ENCODE measurements at places on chromosomes 2 and 18.

DNA sequence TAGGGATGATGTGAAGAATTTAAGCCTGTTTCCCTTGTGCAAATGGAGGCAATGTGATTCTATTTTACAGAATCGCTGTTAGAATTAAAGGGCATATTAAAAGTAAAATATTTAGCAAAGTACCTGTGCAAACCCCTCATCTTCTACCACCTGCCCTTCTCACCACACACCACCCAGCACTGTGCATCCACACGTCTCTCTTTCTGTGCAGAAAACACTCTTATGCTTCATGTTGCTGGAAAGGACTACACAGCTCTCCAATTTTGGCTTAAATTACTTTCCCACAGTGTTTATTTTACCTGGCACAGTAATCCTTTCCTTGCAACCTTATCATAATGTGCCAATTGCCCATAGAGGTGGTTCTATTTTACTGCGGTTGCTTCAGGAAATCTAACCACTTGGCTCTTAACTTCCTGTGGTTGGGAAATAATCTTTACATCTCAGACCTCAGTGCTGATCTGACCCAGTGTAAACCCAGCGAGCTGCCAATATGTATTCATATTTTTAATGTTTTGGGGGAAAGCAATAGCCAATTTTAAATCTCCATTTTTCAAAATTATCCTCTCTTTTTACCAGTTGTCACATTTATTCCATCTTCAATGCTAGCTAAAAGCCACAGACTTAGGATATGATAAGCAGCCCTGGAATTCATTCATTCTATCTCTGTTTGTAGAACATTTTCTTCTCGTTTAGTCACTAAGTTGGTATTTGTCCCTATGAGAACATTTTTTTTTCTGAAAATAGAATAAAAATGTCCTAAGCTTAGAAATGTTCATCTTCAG lies 250.9 kb downstream of the DSEL start:
- no peak for DNase-seq

DNA sequence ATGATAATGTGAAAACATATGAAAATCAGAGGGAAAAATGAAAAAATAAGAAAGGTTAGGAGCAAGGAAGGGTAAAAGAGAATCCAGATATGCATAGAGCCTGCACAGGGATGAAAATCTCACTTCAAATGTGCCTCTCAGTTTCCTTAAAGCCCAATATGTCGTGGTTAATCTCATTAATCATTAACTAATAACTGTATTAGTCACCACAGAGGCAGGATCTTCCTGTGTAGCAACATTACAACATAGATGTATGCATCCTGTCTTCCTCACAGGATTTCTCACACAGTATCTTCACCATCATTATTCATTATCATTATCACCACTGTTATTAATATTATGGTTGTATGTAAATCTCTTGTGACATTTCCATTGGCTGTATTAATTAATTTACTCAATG lies 361.2 kb upstream of the SOX11 start:
- DNase-seq, result no peak

DNA sequence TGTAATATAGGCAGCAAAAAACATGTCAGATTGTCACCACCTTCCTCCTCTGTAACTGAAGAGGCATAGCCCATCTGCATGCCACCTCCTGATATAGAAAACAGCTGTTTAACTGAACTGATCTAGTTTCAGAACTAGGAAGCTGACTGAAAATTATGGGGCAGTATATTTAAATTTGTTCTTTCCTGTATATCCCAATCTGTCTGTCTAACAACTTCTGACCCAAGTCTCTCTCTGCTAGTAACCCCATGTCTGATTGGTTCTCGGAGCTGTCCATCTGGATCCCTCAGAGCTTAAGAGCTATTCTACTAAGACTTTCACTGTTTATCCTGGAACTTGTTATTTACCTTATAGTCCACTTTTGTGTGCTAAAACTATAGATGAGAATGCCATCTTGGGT lies 68.2 kb upstream of the SLC35G4 start:
- no peak for DNase-seq

GRCh38 chr18:73688851-73689711 lies 458.6 kb downstream of the FBXO15 start:
- no peak for DNase-seq

GRCh38 chr2:120436885-120437603 lies 91.1 kb downstream of the INHBB start:
- DNase-seq, result peak; percentile 4

DNA sequence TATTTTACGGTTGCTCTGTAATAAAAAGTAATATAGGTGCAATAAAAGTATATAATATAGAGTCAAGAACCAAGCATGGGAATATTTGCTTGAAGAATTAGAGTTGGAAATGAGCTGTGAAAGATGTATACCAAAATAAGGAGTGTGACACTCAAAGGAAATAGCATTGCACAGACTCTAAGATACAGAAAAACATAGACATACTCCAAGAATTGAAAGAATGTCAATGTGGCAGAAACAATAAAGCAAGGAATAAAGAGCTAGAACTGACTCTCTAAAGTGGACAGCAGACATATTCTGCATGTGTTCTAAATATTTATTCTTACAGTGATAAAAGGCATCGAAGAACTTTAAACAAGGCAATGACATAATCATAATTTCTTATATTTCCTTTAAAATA lies 561.1 kb upstream of the SETBP1 start:
- DNase-seq, result no peak

GRCh38 chr18:57251747-57252146 lies 100.6 kb upstream of the ST8SIA3 start:
- no peak for DNase-seq

GRCh38 chr2:220163486-220163885 lies 536.1 kb downstream of the SLC4A3 start:
- no peak for DNase-seq

DNA sequence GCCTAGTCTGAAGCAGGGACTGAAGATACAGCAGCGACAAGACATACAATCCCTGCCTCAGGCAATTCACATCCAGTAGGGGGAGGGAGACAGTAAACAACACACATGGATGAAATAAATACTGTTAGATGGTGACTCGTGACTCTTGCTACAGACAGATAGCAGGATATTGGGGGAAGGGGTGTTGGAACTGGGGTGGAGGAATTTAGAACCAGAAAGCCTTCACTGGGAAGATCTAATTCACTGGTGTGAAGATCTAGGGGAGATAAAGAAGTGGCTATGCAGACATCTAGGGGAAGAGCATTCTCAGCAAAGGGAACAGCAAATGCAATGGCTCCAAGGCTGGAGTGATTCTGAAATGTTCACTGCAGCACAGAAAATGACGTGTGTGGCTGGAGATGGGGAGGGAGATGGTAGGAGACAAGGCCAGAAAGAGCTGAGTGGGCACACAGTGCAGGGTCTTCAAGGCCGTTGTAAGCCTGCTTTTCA lies 52.6 kb upstream of the TMEM163 start:
- no peak for DNase-seq

- no peak for DNase-seq
Observed at GRCh38 chr2:42863320-42863719, 70.9 kb upstream of the HAAO start.

DNA sequence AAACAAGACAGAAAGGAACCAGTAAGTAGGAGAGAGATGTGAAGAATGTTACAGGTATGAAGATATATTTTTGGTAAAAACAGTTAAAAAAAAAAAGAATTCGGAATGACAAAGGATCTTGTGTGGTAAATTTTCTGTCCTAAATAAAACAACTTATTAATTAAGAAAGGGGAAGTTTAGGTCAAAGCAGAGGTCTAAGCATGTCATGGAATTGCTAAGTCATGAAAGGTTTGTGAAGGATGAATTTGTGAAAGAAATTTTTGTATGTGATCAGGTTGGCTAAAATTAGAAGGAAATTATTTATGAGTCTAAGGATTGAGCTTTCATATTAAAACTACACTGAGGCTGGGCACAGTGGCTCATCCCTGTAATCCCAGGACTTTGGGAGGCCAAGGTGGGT lies 11.1 kb upstream of the ALPG start:
- no peak for DNase-seq

DNA sequence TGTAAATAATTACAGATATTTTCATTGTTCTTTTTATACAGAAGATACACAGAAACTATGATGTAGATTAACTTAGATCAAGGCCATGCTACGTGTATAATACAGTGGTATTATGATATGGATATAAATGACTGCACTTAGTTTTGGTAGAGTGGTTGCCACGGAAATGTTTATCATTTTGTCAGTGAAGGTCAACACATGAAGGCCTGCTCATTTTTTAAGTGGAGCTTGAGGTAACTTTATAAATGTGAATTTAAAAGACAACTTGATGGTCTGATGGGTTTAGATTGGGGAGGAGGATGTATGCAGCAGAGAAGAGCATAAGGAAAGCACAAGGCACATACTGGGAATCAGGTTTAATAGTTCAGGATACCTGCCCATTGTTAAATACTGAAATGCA lies 14.4 kb upstream of the BBS5 start:
- DNase-seq, result no peak

GRCh38 chr2:145748927-145749326 lies 1229.0 kb upstream of the ZEB2 start:
- no peak for DNase-seq

- peak; percentile 23 for DNase-seq
Observed at GRCh38 chr2:32489061-32489460, 132.2 kb downstream of the BIRC6 start.

- no peak for DNase-seq
Observed at GRCh38 chr2:42848265-42848664, 55.9 kb upstream of the HAAO start.

- DNase-seq, result no peak
Observed at GRCh38 chr18:76621782-76622495, 126.9 kb upstream of the ZNF516 start.

- DNase-seq, result peak; percentile 16
Observed at GRCh38 chr2:241358470-241358869, 2.4 kb downstream of the FARP2 start.

DNA sequence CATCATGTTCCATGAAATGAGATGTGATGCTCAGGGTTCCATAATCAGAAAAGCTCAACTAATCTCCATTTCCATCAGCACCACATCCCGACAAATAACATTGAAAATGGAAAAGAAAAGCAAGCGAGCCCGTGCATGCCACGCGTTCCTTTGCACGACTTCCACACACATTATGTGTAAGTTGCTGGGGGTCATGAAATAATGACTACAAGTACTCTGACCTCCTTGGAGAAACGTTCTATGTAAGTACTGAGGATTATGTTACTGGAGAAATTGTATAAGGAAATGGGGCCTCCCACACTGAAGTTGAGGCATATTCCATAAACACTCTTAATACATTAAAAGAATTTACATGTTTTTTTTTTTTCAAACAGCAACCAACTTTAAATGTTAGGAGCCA lies 38.3 kb downstream of the CCBE1 start:
- DNase-seq, result no peak

- DNase-seq, result no peak
Observed at GRCh38 chr18:30415903-30416302, 626.6 kb downstream of the DSC3 start.

DNA sequence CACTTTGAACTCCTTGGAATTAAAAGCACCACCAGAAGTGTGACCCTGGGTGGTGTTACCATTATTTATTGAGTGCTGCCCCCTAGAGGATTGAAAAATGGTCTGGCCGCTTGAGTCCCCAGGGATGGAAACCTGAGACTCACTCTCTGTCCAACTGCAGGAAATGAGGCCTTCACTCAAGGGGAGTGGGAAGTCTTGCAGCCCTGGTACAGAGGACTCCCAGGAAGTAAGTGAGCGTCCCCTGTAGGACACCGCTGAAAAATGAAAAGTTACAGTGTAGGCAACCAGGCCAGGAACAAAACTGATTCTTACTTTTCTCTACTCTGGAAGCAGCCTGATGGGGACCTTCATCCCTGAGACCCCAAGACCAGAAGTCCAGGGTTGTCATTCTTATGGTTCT lies 2.2 kb upstream of the NRP2 start:
- DNase-seq, result no peak

DNA sequence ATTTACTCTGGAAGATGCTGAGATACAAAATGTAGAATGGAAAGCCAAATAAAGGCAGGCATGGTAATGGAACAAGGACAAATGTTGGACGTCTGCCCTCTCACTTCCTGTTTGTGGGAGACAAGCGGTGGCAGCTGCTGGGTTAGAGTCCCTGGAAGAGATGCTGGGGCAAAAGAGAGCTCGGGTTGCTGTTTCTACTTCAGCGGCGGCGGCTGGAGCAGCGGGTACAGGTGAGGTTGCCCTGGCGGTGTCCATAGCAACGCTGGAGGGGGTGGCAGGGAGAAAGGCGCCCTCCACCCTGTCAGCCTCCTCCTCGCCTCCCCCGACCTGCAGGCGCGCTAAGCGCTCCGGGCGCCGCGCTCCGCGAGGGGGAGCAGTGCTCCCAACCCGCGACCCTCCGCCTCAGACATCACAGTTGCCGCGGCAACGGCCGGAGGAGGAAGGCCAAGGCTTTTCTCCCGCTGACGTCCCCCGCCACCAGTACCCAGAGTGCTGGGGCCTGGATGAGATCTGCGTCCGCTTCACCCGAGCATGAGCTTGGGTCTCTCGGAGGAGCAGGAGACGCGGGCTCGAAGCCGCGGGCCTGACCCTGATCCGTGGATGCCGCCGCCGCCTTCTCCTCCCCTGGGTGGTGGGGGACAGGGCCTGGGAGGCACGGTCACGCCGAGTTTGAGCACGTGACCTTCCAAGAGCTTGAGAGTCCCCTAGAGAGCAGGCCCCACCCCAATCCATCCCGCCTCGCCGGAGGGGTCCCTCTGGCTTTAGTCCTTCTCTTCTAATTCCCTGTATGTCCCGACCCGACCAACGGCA lies 65.6 kb downstream of the NOL4 start:
- no peak for DNase-seq

GRCh38 chr2:75021672-75022071 lies 63.2 kb downstream of the POLE4 start:
- no peak for DNase-seq

DNA sequence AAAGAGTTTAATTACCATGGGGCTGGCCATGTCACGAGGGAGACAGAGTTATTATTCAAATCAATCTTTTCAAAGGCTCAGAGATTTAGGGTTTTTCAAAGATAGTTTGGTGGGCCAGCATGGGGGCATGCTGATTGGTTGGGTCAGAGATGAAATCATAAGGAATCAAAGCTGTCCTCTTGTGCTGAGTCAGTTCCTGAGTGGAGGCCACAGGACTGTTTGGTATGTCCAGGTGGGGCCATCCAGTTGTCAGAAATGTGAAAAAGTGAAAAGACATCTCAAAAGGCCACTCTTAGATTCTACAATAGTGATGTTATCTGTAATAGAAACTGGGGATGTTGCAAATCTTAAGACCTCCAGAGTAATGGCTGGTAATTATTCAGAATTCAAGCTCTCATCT lies 288.6 kb downstream of the EN1 start:
- no peak for DNase-seq

DNA sequence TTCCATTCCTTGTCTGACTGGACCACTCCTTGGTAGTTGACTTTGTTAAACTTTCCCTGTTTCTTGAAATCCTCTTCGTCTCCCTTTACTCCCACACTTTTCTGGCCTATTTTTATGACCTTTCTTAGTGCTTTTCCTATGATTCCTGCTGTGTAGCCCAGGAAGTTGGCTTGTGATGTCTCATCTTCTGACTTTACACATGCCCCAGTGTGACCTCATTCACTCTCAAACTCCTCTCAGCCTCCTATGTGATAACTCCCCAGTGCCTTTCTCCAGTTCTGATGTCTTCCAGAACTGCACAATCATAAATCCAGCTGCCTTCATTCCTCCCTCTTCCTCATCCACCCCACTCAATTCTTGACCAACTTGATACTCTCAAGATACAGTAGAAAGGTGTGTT lies 407.6 kb downstream of the TGIF1 start:
- DNase-seq, result no peak
